Endodermal cell (in vitro differentiated cells): ENCODE measurements at places on chromosomes 4 and X.
A peak's percentile ranks its signal among the peaks of the same experiment; 100 is the strongest.

DNA sequence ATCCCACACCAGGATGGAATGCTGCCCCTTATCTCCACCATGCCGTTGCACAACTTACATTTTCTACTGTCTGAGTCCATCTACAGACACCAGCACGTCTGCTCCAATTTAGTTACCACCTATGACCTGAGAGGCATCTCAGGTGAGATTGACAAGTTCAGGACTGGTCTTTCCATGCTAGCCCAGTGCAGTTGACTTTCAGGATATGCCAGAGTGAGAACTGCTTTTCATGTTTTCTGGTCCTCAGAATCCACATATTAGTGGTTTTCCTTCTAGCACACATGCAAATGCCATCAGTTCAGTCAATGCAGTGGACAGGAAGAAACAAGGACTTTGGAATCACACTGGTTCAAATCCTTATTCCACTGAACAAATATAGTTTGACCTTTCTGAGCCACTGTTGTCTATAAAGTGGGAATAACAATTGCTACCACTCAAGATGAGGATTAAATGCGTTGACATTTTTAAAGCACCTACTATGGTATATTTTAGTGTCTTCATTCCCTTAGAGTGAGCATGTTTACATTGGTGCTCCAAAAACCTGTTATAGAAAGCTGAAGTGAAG is 38.1 kb upstream of the ANXA3 start:
- no peak for DNase-seq
- peaks cover 78% of the 10 kb centered on the region for H3K36me3 ChIP-seq
- no peaks in the 10 kb centered on the region for H3K4me1 ChIP-seq

DNA sequence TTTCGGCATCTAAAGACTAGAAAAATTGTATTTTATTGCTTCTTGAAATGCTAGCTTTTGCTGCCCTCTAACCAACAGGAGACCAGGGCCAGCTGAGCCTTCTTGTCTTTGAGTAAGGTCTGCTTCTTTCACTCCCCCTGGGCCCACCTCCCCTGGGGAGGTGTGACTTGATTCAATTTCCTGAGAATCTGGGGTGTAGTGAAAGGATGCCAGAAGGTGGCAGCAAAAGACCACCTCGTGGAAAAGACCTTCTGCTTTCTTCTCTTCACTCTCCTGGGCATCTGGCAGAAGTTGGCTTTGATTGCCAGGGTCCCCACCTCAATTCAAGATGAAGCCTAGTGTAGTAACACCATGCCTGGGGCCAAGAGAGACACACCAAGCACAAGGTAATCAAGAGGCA is 96.5 kb upstream of the MAOA start:
- DNase-seq, result peak; percentile 91
- H3K36me3 ChIP-seq, result no peaks in the 10 kb centered on the region
- no peak overlapping the region for H3K27ac ChIP-seq
- H3K4me1 ChIP-seq, result no peaks in the 10 kb centered on the region
- no peaks in the 10 kb centered on the region for H3K27me3 ChIP-seq

GRCh38 chr4:1047976-1048772 is 36.7 kb downstream of the FGFRL1 start:
- peaks cover 96% of the 10 kb centered on the region for H3K27me3 ChIP-seq
- H3K4me1 ChIP-seq, result no peaks in the 10 kb centered on the region
- no peak overlapping the region for H3K4me3 ChIP-seq
- peak; percentile 49 for DNase-seq
- no peaks in the 10 kb centered on the region for H3K36me3 ChIP-seq
- H3K27ac ChIP-seq, result no peak overlapping the region

DNA sequence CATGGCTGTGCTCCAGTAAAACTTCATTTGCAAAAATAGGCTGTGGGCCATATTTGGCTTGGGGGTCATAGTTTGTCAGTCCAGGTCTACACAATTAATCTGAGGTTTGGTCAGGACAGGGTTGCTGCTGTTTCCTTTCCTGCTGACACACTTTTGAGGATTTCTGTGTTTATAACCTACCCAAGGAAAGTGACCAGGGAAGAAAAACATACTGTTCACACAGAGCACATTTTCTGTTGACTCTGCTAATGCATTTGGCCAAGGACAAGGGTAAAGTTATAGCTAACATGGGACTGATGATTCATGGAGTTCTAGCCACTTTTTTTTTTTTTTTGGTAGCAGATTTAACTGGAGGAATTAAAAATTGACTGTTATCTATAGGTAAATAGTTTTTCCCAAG is 43.9 kb upstream of the GEMIN8 start:
- no peak overlapping the region for H3K27ac ChIP-seq
- no peaks in the 10 kb centered on the region for H3K4me1 ChIP-seq
- H3K4me3 ChIP-seq, result no peak overlapping the region
- no peak for DNase-seq
- H3K27me3 ChIP-seq, result no peaks in the 10 kb centered on the region
